Activated naive CD8-positive, alpha-beta T cell treated with anti-CD3 and anti-CD28 coated beads, Interleukin-2, amount 50 U/mL, for 16 hours (primary cell): ENCODE measurements at places on chromosomes 3 and 15.

GRCh38 chr15:78419367-78419766, 18.6 kb upstream of the IREB2 start:
- no peak for DNase-seq

GRCh38 chr3:36182024-36182423, 198.3 kb upstream of the STAC start:
- DNase-seq, result no peak

GRCh38 chr15:80875568-80876347, 96.6 kb downstream of the CEMIP start:
- DNase-seq, result no peak

- no peak for DNase-seq
These were observed 2.8 kb upstream of the SST start for GRCh38 chr3:187673012-187673411.
